Activated CD4-positive, CD25-positive, alpha-beta regulatory T cell (primary cell): ENCODE measurements at places on chromosomes 1 and 21.

GRCh38 chr1:23168079-23168444 lies 594 bp downstream of the LUZP1 start:
- DNase-seq = no peak

GRCh38 chr1:217272385-217272784 lies 358.5 kb downstream of the GPATCH2 start:
- no peak for DNase-seq

- DNase-seq = no peak
These were observed 81.3 kb downstream of the RGS2 start for GRCh38 chr1:192890134-192890533.

DNA sequence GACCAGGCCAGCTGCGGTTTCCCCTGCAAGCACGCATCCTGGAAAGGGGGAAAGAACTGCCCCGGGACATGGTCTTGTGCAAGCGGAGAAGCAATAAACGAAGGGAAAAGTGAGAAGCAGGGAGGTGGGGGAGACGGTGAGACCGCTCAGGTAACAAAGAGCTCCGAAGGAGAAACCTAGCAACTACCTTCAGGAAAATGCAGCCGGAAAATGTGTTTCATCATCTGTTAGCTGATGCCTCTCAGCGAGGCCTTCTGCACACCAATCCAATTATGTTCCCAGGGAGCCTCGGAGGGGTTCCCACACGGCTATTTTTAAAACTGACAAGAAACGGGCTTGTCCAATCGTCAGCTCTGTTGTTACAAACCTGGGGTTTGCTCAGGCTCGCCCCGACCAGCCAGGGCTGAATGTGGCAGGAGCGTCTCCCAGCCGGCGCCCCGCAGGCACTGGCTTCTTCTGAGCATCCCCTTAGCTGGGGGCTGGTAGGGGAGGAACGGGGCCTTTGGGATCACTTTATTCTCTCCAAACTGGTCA lies 3.4 kb downstream of the RIPK4 start:
- no peak for DNase-seq

- DNase-seq = no peak
These were observed 38.9 kb upstream of the GREM2 start for GRCh38 chr1:240650877-240651276.

DNA sequence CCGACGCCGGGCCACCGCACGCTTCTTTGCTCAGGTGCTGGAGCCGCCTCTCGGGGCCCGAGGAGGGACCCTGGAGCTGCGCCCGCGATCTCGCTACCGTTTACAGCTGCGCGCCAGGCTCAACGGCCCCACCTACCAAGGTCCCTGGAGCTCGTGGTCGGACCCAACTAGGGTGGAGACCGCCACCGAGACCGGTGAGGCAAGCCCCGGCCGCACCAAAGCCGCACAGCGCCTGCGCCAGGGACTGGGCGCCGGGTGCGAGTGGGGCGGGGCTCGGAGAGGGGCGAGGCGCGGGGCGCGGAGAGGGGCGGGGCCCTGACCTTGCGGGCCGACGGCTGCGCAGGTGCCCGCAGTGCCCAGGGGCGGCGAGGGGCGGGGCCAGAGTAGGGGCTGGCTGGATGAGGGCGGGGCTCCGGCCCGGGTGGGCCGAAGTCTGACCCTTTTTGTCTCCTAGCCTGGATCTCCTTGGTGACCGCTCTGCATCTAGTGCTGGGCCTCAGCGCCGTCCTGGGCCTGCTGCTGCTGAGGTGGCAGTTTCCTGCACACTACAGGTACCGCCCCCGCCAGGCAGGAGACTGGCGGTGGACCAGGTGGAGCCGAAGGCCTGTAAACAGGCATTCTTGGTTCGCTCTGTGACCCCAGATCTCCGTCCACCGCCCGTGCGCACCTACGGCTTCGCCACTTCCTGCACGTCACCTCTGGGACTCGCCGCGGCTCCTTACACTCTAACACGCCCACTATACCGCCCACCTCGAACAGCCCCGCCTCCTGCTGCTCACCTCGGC lies 9.8 kb upstream of the CDC20 start:
- DNase-seq = no peak

GRCh38 chr1:204931768-204932572 lies 61.3 kb downstream of the NFASC start:
- DNase-seq = no peak

DNA sequence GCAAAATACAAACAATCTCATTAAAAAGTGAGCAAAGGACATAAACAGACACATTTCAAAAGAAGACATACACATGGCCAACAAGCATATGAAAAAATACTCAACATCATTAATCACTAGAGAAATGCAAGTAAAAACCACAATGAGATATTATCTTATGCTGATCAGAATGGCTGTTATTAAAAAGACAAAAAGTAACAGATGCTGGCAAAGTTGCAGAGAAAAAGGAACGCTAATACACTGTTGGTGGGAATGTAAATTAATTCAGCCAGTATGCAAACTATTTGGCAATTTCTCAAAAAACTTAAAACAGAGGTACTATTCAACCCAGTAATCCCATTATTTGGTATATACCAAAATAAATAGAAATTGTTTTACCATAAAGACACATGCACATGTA lies 32.2 kb upstream of the TNFSF18 start:
- no peak for DNase-seq

GRCh38 chr1:235953801-235954200 lies 87.1 kb upstream of the LYST start:
- no peak for DNase-seq

- peak; percentile 10 for DNase-seq
These were observed 655 bp downstream of the USF1 start for GRCh38 chr1:161044908-161045735.

DNA sequence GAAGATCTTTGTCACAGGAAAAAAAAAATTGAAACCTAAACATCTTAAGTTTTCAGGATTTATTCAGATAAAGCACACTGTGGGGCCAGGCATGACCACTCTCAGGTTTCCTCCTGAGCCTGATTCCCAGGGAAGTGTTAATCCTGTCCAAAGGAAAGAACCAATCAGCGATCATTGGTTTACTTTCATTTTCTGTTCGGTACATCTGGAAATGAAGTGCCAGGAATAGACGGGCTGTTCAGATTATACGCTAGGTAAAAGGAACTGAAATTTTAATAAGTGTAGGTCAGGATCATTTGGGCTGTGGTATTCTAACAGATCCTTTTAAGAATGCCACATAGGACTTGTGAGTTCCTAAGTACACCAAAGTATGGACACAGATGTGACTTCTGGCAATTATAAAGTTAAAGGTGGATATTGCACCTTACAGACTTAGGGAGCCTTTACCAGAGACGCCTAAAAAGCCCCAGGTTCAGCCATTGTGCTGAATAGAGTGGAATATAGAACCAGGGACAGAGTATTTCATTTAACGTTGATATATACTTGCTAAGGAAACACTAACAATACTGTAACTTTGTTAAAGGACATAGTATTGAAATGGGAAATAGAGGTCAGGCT lies 9.3 kb upstream of the CACYBP start:
- DNase-seq = no peak

GRCh38 chr1:245220381-245220985 lies 65.7 kb downstream of the KIF26B start:
- DNase-seq = no peak

DNA sequence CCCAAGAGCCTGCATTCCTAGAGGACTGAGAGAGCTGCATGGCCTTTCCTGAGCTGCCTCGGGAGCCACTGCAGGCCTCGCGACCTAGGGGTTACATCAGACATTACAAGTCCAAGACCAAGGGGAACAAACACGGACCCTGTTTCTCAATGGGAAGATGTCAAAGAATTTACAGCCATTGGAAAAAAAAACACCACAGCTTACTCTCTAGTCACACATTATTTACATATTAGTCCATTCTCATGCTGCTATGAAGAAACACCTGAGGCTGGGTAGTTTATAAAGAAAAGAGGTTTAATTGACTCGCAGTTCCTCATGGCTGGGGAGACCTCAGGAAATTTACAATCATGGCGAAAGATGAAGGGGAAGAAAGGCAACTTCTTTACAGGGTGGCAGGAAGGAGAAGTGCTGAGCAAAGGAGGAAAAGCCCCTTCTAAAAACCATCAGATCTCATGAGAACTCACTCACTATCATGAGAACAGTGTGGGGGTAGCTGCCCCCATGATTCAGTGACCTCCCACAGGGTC lies 8.4 kb upstream of the PRMT2 start:
- DNase-seq = no peak

GRCh38 chr1:19374926-19375325 lies 62.8 kb downstream of the SLC66A1 start:
- DNase-seq = no peak

DNA sequence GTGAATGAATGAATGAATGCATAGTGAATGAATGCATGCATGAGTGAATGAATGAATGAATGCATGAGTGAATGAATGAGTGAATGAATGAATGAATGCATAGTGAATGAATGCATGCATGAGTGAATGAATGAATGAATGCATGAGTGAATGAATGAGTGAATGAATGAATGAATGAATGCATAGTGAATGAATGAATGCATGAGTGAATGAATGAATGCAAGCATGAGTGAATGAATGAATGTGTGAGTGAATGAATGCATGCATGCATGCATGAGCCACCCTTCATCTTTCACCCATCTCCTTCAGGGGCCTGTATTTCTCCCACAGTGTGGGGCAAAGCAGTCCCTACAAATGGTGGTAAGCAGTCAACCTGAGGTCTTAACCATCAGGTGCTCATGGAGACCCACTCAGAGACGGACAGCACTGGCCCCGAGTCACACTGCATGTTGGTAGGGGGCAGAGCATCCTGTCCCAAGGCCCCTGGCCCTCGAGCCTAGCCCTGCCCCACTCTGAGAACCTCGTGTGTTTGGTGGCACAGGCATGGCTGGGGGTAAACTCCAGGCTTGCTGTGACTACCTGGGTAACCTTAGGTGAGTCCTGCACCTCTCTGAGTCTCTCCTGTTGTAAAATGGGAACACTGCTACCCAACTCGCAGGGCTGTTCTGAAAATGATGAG lies 28.0 kb upstream of the PAX7 start:
- no peak for DNase-seq

GRCh38 chr1:15400627-15401026 lies 9.1 kb upstream of the EFHD2 start:
- DNase-seq = no peak

DNA sequence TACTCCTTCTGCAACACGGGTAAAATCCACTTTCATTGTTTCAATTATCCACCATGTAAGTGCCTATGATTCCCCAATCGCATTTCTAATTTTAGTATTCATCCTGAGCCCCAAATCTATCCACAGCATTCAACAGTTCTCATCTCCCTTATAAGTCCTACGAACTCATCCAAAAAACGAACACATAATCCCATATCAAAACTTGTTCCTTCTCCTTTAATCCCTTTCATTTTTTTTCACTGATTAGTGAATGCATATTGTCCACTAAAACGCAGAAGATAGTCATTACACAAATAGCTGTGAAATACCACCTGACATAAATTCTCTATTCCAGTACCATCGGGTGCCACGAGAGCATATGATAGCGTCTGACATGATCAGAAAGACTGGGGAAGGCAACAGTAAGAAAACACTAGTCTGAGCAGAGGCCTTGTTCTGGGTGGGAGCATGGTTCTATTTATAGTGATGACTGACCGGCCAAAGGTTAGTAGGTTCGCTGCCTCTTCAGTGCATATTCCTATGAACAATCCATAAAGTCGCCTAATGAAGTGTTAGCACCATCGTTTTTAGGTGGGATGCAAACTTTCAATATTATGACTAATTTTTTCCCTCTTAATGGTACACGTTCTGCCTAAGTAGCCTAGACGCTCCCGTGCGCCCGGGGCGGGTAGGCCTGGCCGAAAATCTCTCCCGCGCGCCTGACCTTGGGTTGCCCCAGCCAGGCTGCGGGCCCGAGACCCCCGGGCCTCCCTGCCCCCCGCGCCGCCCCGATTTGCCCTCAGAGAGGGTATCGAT lies 648 bp downstream of the ATP5PF start:
- DNase-seq = no peak

- DNase-seq = no peak
These were observed 357.7 kb downstream of the TTLL7 start for GRCh38 chr1:83641206-83641658.

DNA sequence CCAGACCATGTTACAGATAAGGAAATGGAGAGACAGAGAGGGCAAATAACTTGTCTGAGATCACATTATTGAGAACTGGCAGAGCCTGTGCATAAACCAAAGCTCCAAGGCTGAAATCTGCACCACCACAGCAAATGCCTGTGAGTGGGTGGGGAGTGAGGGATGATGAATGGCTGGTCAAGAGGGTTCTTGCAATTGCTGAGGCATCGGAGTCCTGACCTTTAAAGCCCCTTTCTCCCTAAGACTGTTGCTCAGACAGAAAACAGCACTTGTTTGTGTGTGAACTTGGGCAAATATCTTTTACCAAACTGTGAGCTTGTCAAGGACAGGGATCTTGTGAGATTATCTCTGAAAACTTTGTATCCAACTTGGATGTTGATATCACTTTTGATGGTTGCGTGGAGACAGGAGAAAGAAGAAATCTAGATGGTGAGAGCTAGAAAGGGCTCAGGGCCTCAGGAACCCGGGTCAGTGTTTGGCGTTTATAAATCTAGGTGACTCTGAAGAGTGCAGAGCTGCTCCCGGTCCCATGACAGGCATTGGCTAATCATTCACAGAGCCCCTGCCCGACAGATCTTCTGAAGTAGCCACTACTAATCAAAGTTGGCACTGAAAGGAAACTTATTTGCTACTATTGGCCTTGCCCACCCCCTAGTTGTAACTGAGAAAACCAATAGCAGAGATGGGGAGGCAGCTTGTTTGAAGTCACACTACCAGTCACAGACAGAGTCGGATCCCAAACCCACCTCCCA lies 122.3 kb downstream of the FOXD2 start:
- no peak for DNase-seq

DNA sequence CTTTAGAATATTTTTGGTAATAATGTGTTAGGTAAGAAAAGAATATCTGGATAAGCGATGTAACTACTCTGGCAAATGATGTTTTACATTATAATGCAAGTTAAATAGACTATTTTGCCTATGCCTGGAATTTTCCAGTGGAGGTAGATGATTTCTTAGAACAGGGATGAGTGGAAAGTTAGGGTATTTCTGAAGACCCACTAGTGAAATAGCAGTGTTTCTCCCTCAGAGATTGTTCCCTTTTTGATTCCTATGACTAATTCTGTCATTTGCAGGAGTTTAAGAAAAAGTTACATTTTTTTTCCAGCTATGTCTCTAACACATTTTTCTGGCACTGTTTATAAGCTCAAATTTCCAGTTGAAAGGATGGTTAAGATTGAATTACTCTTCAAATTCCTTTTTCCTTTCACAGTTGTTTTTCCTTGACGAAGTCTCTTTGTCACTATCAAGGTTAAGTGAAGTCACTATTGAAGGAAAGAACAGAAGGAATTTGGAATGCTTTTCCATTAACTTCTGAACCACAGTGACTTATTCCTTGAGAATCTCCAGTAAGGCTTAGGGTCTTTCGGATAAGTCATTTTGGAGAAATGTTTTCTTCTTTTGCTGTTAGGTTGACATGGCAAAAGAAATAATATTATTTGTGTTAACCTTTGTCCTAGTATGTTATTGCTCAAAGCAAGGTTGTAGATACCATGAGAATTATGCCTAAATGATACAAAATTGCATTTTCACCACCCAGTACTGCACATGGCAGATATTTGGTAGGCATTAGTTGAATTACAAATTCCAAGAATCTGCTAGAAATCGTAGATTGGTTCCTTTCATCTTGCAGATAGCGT lies 42.9 kb upstream of the ZNF326 start:
- DNase-seq = no peak
